ENCODE measurements at places on chromosomes 2 and 18.
A peak's percentile ranks its signal among the peaks of the same experiment; 100 is the strongest.

- no peak for DNase-seq
Measured at GRCh38 chr2:179818546-179818945, 42.9 kb downstream of the ZNF385B start.

DNA sequence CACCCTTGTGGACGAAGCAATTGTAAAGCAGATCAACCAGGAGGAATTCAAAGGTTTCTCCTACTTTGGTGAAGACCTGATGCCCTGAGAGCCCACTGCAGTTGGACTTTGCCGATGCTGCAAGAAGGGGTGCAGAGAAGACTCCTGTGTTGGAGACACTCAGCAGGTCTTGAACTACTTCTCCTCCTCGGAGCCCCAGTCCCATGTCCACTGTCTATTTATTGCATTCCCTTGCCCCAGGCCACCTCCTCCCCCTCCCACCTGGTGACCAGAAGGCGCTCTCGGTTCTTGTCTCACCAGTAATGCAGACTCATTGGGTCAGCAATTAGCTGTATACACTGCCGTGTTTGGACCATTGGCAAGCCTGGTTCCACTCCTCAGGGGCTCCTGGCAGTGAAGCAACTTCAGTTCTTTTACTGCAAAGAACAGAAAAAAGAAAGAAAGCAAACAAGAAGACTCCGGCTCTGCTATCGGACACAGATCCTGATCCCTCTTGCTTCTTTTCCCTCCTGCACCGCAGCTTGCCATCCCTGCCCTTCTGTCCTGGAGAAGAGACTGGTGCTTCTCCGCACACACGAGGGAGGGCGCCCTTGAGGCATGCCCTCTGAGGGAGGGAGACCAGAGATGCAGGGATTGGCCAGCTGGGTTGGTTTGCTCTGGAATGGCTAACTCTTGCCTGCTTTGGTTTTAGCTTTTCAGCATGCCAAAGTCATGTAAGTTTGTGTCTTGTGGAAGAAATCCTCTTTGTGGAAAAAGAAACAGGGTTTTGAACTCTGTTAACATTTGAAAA lies 112.2 kb upstream of the EPAS1 start:
- no peak for DNase-seq

DNA sequence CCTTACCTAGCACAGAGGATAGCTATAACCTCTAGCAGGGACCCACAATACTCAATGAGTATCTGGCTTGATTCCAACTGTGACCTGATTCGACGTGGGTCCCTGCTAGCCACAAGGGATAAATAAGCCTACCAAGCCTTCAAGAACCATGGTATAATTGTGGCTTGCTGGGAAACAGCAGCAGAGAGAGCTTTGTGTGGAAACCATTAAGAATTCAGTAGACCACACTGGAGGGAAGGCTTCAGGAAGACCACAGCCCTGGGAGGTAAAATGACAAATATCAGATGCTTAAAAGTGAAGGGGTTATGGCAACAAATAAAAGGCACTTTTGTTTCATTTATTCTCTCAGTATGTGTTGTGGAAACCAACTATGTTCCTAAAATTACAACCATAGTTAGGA lies 82.6 kb upstream of the WIPF1 start:
- no peak for DNase-seq

GRCh38 chr2:81234711-81235110 lies 930.2 kb upstream of the LRRTM1 start:
- DNase-seq: no peak

DNA sequence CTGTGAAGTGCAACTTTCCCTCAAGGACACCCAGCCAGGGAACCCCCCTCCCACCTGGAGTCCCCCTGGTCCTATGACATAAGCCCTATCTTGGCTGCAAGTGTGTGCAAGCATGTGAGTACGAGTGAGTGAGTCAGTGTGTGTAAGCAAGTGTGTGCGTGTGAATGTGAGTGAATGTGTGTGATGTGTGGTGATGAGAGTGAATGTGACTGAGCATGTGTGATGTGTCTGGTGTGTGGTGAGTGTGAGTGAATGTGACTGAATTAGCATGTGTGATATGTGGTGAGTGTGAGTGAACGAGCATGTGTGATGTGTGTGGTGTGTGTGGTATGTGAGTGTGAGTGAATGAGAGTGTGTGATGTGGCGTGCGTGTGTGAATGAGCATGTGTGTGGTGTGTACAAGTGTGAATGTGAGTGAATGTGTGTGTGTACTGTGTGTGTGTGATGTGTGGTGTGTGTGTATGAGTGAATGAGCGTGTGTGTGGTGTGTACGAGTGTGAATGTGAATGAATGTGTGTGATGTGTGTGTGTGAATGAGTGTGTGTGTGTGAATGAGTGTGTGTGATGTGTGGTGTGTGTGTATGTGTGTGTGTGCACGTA lies 68.8 kb upstream of the SMAD7 start:
- DNase-seq: no peak

GRCh38 chr2:119487434-119488244 lies 36.6 kb downstream of the SCTR start:
- DNase-seq: peak; percentile 64

DNA sequence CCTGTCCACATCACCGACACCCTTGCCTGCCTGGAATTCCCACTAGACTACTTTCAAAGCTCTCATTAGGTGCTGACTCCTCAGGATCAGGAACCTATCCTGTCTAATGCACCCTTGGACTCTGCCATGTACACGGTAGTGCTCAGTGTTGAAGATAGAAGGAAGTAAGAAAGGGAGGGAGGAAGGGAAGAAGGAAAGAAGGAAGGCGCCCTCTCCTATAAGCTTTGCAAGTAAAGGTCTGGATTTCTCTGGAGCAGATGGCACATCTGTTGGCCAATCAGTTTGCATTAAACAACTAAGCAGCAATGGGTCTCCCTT lies 45.3 kb downstream of the SCTR start:
- no peak for DNase-seq

DNA sequence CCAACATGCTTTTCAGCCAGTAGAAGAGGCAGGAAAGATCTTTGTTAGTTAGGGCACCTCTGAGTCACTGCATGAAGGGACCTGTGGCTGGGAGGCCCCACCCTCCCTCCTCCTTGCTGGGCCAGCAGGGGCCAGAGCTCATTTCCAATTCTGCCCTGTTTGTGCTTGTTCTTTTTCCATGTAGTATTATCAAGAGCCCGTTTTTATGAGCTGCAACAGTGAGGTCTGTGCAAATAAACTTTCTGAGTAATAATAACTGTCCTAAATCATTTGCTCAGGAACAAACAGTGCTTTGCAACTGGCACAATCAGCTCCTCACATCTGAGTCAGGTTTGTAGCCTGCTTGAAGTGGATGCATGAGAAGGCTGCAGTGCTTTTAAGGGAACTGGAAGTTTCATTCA lies 128.0 kb downstream of the ARL4C start:
- DNase-seq: no peak

GRCh38 chr18:3879836-3880120 lies 429.8 kb downstream of the TGIF1 start:
- DNase-seq: no peak

DNA sequence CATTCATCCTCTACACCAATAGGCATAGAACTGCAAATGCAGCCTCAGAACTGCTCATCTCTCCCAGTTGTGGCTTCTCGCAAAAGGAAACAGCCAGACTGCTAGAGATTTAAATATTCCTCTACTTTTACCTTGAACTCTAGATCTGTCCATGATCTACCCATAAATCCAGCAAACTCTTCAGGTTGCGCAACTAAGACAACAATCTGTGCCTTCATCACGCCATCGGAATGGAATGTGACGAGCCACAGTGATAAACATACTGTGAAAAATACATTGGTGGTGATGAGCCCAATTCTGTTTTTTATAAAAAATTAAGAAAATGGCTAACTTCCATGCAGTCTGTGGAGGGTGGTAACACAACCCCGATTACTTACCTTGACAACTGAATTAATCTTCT lies 626.7 kb downstream of the LRRTM4 start:
- no peak for DNase-seq

GRCh38 chr2:40488101-40488601 lies 36.3 kb upstream of the SLC8A1 start:
- DNase-seq: peak; percentile 24

DNA sequence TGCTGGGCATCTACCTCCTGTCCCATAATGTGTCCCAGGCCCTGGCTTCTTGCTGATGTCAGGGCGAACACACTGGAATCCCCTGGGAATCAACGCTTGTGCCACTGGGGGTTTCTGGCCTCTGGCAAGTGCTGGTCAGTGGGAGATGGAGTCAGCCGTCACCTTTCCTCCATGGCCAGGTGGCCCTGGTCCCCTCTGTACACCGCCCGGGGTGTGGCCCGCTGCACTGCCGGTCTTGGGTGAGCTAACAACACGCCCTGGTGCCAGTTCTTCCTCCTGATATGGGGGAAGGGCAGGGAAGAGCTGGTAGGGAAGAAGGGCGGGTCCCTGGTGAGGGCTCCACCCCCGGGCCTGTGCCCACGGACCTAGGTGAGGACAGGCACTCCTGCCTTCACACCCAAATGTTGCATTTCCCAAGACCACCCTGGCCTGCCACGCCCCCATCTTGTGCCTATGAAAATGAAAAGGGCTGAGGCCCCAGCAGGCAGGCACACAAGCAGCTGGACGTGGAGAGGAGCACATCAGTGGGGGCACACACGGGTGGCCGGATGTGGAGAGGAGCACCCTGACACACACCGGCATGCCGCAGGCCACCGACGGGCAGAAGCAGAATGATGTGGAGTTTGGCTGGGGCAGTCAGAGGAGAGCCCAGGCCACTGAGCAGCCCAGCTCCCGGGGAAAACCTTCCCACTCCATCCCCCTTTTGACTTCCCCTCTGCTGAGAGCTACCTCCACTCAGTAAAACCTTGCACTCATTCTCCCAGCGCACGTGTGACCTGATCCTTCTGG lies 140.5 kb downstream of the ASB1 start:
- DNase-seq: no peak

DNA sequence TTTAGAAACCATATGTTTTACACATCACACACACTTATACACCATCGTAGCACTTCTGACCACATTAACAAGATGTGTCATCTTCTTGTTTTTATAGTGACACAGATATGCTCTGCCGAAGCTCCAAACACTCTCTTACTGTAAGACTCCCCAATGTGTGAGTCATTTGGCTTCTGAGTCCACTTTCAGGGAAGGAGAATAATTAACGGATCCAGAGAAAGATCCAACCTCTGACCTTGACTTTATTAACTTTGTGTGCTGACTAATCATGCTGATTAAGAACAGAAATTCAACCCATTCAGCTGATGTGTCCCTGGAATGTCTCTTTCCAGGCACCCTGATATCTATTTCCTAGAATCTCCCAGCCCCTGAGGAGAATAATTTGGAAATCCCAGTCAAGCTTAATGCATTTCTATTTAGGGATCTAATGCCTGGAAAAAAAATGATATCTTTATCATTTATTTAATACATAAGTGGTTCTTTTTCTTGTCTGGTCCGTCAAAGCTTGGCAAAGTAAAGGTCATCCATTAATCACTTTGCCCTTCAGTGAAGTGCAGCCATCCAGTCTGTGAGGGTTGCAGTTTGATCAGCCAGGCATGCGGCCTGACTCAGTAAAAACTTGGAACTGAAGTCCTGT lies 615.8 kb upstream of the SYT4 start:
- DNase-seq: no peak

- DNase-seq: no peak
Measured at GRCh38 chr2:188381614-188382013, 89.9 kb downstream of the GULP1 start.

- DNase-seq: no peak
Measured at GRCh38 chr2:48328159-48328809, 201.7 kb upstream of the STON1 start.

DNA sequence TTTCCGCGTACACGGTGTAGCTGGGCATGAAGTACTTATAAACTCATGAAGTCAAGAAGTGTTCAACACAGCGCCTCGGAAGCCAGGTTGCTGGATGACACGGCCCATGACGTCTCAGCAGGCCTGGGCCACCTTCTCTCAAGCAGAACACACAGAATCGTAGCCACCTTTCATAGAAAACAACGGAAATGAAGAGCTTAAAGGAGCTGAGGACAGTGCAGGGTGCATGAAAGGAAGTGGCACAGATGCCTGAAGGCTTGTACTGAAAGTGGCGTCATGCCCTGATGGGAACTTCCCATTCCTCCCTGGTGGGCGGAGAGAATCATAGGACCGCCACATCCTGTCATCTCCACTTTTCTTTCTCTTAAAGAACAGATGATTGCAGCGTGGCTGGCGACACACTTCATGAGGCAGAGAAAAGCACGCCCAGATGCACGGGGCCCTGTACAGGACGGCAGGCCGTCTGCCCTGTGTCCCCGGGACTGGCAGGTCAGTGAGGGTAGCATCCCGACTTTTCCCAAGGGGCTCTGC lies 31.1 kb downstream of the HDAC4 start:
- no peak for DNase-seq
